ENCODE measurements at places on chromosomes 7 and 10.

GRCh38 chr10:120643351-120643750, 186.3 kb downstream of the PLPP4 start:
- DNase-seq = no peak

DNA sequence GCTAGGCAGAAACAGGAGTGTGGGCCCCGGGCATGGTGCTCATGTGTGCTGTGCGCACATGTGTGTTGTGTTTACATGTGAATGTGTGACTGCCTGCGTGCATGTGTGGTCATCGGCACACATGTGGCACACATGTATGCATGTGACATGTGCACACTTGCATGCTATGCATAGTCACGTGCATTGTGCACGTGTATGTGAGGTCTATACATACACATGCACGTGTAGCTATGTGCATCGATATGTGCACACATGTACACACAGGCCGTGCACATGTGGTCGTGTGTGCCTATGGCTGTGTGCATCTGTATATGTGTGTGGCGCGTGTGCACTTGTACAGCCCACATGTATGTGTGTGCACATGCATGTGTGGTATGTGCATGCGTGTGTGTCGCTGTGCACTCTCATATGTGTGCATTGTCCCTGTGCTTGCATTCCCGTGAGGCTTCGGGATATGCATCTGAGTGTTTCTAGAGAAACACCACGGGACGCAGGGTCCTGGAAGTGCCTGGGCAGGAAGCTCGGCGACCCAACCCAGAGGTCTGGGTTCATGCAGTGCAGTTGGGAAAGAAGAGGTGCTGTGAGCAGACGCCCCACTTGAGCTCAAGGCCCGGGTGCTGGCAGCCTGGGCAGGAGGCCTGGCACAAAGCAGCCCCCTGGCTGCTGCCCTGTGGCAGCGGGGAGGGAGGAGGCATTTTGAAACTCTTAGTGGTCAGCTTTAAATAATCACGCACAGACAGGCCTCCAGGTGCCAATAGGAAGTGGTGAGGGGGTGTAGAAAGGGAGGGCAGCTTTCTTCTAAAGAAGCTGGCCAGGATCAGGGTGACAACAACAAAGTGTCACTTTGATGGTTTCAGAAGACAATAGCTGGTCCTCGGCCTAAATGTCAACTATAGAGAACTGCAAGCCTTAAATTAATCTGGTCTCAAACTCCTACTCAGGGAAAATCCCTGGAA, 410.0 kb upstream of the MGMT start:
- no peak for DNase-seq

DNA sequence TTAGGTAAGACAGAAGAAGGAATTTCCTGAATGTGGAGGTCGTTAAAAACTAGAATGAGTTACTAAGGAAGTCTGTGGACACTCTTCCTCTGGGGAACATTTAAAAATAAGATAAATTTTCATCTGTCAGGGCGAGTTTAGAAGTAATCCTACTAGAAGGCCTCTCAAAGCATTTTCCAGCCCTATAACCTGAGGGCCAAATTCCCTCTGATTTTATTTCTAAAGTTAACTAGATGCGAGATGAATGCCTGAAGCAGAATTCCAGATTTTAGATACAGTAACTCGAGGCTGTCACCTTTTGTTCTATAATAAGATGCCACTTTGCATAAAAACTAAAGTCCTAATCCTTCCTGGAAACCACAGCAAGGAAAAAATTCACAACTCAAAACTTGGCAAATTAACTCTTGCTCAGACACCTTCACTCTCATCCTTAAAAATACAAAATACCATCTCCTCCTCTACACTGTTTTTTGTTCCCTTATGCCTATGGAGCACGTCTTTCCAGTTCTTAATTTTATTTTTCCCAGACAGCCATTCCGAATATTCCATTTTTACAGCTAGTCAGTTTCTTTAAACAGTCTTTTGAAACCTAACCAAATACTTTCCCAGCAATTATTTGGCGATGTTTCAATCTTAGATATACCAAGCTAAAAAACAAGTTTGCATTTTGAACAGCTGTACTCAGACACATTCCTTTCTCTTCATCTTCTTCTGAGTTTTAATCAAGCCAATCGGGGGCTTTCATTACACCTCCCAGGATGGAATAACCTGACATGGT, 420.7 kb upstream of the NFE2L3 start:
- no peak for DNase-seq

DNA sequence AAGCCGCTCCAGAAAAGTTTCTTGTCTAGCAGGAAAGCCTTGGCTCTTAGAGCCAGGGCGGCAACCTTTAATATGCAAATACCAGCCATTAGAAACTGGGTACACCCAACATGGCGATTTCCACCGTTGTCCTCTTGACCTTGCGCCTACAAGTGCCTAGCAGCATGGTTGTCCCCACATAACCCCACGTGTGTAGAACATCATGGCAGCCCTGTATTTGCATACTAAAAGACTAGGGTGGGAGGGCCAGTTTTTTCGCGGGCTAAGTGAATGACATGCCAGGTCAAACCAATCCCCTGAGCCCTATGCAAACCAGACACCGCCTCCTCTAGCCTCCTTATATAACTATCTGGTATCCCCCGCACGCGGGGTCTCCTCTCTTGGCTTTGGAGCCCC, 58.4 kb upstream of the FZD8 start:
- DNase-seq = no peak

GRCh38 chr10:95792874-95793285, 36.9 kb downstream of the ENTPD1 start:
- DNase-seq = no peak

- no peak for DNase-seq
These were observed 55.7 kb upstream of the CDK14 start for GRCh38 chr7:90540406-90540805.

Data from activated naive CD8-positive, alpha-beta T cell treated with anti-CD3 and anti-CD28 coated beads, Interleukin-2, amount 50 U/mL, for 24 hours (primary cell).